ENCODE measurements at places on chromosomes 2 and 18.

- DNase-seq: no peak
These were observed 60.1 kb upstream of the GLI2 start for GRCh38 chr2:120675460-120676130.

DNA sequence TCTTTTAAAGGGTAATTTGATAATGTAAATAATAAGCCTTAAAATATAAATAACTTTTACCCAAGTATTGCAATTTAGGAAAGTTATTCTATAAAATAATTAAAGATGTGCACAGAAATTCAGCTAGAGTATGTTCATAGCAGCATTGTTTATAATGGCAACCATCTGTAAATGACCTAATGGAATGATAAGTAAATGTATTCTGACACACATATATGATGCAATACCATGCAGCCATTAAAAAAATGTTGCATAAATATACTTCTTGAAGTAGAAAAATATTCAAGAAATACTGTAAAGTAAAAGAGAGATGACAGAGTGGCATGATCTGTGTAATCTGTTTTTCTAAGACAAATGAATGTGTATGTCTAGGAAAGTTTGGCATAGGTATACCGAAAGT lies 545.7 kb downstream of the ZEB2 start:
- DNase-seq: no peak

- DNase-seq: no peak
These were observed 159.4 kb downstream of the ASB1 start for GRCh38 chr2:238585836-238586821.

DNA sequence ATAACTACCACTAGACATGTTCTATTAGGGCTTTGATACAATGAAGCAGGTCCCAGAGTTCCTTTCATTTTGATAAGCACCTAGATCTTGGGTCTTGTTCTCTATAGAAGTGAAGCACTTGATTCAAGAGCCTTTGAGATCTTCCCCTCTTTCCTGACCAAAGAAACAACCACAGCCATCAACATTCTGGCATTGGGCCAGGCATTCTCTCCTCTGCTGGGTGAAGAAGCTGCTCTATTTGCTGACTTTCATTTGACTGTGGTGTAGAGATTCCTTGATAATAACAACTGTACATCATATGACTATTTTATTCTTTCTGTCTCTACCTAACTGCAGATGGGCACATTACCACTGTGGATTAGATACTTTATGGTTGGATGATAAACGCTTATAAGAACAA lies 96.6 kb upstream of the LYPD1 start:
- DNase-seq: no peak

DNA sequence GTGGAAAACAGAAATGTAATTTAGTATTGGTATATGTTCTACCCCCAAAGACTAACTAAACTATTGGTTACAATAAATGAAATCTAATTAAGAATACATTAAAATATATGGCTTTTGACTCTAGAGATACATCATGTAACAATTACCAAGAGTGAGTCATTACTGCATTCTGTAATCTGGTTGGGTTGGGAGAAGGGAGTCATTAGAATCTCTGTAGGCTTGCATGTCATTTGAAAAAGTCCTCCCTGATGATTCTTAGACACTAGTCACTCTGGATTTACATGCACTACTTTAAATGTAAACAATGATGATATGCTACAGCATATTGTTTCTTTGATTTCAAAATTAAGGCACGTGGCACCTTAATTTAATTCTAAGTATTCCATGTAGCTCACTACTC lies 293.4 kb upstream of the CHST9 start:
- DNase-seq: no peak

DNA sequence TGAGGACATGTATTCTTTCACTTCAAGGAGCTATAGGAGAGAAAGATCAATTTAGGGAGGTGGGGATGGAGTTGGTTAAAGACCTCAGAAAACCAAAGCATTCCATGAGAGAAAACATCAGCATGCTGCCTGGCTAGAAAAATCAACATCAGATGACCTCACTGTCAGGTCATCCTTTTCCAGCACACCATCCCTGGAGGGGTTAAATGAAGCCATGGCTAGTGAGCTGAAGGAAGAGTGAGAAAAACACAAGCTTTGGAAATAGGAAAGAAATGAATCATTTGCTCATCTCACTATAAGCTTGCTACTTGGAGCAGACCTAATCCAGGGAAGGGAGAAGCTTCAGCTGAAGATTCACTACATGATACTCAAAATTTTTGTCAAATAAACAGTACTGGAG lies 109.5 kb upstream of the ITGB6 start:
- no peak for DNase-seq

DNA sequence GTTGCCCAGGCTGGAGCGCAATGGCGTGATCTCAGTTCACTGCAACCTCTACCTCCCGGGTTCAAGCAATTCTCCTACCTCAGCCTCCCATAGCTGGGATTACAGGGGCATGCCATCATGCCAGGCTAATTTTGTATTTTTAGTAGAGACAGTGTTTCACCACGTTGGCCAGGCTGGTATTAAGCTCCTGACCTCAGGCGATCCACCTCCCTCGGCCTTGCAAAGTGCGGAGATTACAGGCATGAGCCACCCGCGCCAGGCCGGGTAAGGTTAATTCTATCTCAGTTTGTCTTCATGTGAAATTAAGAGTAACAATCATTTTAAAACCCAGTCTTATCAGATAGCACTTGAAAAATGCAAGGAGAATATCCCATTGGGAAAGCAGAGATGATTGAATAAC lies 1681.7 kb upstream of the DDX18 start:
- DNase-seq: no peak
